Stimulated activated CD4-positive, alpha-beta T cell treated with anti-CD3 and anti-CD28 coated beads, Interleukin-2, amount 100 ng/mL, for 24 hours (primary cell): ENCODE measurements at places on chromosomes 3 and 15.

GRCh38 chr3:136949708-136950107 lies 8.1 kb upstream of the IL20RB start:
- no peak for DNase-seq

GRCh38 chr15:68354923-68355322 lies 77.0 kb downstream of the ITGA11 start:
- no peak for DNase-seq

DNA sequence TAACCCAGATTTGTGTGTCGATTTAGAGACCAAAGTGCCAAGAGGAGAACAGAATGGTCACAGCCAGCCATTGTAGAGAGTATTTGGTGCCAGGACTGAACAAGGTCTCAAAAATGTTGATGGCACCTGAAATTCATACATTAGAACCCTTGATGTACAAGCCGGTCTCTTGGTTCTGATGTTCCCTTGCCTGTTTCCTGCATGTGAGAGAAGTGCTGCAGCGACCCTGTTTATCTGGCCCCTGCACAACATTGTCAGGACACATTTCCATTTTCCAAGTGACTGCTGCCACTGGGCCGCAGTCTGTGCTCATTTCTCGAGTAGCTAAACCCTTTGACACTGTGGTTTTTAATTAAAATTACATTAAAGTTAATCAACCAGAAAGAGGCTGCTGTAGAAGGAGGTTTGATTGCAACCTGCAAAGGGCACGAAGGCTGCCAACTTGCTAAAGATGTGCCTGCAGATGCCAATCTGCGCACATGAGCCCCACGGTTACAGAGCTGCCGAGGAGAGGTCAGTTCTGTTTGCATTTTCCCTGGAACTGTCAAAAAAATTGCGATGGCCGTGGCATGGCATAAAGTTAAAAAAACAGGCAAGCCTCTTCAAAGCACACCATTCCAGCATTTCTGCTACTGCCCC lies 136.4 kb upstream of the CMC1 start:
- DNase-seq: no peak

GRCh38 chr3:89058371-89058770 lies 49.0 kb upstream of the EPHA3 start:
- no peak for DNase-seq

- no peak for DNase-seq
Observed at GRCh38 chr3:72655131-72655551, 193.1 kb downstream of the SHQ1 start.

- DNase-seq: no peak
Observed at GRCh38 chr3:47954567-47954966, 61.6 kb downstream of the MAP4 start.

DNA sequence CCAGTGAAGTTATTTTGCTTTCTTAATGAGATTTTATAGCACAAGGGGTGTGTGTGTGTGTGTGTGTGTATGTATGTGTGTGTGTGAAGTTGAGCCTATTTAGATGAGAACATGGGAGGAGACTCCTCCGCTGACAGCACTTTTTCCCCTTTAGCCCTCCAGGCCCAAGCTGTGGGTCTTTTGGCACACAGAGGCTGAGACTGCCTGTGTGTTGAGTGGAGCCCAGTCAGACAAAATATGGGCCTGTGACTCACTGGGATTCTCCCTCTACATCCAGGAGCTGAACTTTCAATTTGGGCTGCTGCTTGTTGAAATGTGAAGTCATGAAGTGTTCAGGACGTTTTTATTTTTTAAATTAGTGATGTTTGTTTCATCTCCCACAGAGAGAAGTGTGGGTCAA lies 108.0 kb downstream of the MFSD1 start:
- no peak for DNase-seq

DNA sequence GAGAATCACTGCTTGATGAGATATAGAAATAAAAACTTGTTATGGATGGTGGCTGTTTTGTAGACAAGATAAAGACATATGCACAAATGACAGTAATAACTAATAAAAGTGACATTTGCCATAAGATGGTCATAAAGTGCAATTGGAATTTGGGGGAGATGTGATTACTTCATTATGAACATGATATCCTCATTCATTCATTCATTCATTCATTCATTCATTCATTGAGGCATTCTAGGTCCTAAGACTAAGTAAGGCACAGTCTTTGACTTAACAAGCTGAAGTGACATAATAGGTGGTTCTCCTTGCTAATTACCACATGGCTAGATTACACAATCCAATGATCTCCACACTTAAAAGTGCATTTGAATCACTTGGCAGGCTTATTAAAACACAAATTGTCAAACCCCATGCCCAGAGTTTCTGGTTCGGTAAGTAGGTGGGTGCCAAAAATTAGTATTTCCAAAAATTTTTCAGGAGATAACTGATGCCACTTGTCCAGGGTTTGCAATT lies 18.9 kb downstream of the RAP2B start:
- no peak for DNase-seq

DNA sequence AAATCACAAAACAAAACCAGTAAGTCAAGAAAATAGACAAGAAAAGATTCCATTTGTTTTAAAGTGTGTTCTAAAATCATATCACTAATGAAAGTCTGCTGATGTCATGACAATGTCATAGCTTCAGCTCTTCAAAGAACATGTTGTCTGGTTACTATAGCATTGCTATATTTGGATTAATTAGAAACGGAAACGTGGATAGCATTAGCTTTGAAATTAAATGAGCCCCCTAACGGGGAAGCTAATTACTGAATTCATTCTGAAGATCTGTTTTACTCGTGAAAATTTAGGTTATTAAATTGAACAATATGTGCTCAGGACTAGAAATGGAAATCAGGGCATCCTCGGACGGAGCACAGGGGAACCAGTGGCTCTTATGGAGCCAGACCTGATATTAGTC lies 316.7 kb upstream of the AGTR1 start:
- DNase-seq: no peak

GRCh38 chr3:128567705-128568356 lies 74.8 kb upstream of the GATA2 start:
- DNase-seq: no peak

DNA sequence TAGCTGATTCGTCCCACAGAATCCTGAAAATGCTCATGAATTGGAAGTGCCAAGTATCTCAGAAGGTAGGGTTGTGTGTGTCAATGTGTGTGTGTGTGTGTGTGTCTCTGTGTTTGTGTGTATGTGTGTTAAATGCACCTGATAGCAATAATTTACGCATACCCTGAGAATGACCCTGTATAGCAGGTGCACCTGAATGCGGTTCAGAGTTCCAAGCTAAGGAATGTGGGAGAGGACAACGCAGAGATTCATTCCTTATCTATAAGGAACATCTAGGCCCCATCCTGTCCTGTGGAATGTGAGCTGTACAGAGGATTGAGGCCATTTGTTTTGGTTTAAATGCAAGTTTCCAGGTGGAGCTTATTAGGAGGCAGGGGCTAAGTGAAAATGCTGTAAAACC lies 49.1 kb upstream of the NEDD4 start:
- no peak for DNase-seq

- DNase-seq: no peak
Observed at GRCh38 chr15:40100123-40100946, 8.3 kb downstream of the BMF start.

DNA sequence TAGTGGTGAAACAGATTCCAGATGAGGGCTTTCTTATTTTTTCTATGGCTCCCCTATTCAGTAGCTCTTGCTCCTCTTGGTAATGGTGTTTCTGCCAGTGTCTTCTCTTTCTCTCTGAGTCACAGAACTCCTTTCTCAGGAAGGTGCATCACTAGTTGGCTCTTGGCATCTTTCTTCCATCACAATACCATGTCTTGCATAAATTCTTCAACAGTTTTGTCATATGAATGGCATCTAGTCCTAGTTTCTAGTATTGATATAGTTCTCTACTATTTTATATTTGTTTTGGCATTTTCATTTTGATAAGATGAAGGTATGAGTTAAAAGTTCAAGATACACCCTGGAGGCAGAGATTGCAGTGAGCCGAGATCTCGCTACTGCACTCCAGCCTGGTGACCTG lies 51.0 kb downstream of the REC114 start:
- no peak for DNase-seq

DNA sequence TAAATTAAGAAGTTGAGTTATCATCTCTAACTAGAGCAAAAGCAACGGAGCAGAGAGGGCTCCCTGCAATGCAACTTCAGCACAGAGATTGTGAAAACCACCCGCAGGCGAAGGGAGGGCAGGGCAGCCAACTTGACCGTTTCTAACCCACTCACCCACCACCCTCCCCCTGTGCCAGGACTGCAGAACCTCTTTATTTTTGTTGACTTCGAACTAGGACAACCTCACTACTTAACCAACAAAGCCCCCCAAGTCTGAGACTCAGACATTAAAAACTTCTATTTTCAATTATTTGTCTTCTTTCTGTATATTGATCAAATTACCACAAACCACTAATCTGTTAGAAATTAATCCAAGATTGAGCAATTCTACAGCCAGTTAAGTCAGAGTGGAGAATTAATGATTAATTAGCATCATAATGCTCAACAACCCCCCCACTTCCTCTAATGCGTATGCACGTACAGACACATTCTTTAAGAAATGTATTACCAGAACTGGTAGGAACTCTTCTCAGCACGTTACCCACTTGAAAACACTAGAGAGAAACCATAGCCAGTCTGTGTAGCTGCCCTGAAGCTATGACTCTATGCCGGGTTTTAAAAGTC lies 2.0 kb downstream of the MGLL start:
- no peak for DNase-seq

DNA sequence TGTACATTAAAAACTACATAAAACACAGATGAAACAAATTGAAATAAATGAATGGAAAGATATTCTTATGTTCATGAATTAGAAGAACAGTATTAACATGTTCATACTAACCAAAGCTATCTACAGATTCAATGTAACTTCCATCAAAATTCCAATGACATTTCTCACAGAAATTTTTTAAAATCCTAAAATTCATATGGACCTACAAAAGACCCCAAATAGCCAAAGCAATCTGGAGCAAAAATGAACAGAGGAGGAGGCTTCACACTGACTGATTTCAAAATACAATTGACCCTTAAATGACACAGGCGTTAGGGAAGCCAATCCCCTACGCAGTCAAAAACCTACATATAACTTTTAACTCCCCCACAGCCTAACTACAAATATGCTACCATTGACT lies 39.4 kb downstream of the KPNA1 start:
- no peak for DNase-seq

DNA sequence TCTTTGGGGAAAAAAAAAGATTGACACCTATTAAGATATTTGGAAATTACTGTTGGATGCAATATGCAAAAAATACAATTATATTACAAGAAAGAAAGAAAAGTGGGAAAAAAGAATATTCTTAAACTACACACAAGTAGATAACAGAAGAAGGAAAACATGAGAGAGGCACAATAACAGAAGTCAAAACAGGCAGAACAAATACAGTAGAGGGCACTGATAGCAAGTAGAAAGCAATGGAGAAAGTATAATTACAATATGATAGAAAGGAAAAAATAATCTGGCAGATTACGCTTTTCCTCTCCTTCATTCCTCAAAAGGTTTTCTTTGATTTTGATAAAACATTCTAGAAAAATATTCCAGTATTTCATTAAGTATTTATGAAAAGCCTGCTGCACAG lies 72.1 kb downstream of the ADAM10 start:
- DNase-seq: no peak

DNA sequence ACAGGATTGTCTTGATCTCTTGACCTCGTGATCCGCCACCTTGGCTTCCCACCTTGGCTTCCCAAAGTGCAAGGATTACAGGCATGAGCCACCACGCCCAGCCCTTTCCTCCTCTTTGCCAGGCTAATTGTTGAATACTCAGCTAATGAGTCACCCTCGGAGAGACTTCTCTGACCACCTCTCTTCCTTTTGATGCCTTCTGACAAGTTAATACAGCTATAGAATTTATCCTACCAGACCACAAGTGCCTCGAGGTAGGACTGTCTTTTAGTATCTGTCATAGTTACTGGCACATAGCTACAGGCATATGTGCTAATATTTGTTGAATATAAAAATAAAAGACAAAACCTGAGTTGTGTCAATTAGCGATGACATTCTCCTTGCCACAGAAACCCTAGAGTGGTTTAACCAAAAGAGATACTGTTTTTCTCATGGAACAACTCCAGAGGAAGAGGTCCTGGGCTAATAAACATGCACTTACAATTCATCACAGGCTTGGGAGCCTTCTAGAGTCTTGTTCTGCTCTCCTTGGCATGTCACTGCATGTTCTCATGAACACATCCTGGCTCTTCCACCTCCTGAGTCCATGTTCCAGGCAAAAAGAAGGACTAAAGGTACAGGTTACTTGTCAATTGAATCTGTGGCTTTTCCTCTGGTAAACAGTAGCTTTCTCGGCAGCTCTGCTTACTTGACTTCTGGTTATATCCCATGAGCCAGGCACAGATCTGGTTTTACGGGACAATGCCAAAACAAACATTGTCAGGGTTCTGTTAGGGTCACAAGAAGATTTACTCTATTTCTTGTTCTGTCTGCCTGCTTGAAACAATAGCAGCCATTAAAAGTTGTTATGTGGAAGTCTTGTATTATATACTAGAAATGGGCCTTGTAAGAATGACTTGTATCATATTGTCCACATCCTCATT lies 332.3 kb downstream of the THSD4 start:
- DNase-seq: no peak

DNA sequence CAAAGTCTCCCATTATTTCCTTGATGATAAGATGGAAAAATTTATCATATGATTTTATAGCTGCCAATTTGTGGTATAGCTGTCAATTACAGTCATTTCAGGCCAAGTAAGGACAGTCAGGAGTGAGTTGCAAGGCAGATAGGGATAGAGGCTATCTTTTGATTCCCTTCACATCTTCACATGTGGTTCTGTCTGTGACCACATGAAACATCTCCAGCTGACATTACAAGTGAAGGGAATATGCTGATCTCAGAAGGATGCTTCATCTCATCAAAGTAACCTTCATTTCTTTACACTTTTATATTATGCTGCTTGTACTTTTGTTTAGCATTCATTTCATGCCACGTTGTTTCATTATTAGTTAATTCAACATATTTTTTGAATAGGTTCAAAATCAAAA lies 136.9 kb upstream of the CFAP20DC start:
- no peak for DNase-seq

DNA sequence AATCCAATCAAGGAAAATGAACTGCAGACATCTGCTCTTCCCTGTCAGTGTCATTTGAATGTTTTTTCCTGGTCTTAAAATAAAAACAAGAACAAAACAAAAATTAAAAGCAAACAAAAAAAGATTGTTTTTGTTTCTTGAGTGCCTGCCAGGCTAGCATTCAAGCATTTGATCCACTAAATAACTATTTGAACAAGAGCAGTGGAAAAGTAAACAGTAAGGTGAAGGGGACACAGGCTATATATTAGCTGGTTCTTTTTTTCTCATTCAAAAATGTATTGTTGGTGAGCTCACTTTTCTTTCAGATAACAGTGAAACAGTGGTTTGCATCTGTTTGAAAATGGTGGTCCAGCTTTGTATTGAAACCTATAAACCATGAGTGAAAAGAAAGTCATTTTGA lies 586.9 kb upstream of the SGO1 start:
- no peak for DNase-seq

- peak; percentile 87 for DNase-seq
Observed at GRCh38 chr3:56683122-56683817, at the start of gene TASOR. Gene TASOR (minus strand): TSS chr3:56683265. CDS start chr3:56683006, 259 bp downstream.
